ENCODE measurements at places on chromosomes 1 and 21. TPM values are rescaled to one million over a fixed set of nuclear protein-coding genes. Genes with fewer than 3 reads are reported as not detected.

COL6A2 gene
- polyA plus RNA-seq, result 751 TPM

SYT6 gene
- polyA plus RNA-seq, result 3.5 TPM

HHAT gene
- 3.9 TPM for polyA plus RNA-seq

RCSD1 gene
- polyA plus RNA-seq, result 55.2 TPM

DNA sequence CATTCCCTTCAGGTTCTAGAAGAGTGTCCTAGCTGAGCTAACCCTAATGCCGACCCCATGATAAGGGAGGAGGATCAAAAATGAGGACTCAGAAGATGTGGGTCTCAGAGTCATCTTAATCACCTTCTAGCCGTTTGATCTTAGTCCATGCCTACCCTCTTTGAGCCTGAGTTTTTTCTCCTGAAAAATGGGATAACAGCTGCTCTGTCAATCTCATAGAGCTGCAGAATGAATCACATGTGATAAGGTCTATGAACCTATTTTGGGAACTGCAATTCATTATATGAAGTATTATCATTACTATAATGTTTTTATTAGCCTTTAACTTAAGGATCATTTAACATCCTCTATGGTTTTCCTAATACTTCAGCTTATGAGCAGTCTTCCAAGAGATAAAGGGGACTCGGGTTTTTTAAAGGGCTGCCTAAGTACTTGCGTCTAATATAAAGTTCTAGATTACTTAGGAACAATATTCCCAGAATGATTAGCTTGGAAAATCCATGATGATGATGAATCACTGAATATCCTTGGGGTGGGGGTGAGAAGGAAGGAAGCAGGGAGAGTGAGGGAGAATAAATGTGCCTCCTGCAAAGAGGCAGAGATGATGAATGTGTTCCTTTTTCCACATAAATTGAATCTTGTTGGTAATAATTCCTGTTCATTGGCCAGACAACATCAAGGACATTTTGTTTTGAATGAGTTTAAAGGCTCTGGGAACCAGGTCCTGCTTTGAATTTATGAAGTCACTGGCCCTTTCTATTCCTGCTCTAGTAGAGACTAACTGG, 66.8 kb downstream of the COLGALT2 start:
- no peak for DNase-seq

- DNase-seq, result no peak
These were observed 38.8 kb downstream of the WNT4 start for GRCh38 chr1:22104094-22104493.

DNA sequence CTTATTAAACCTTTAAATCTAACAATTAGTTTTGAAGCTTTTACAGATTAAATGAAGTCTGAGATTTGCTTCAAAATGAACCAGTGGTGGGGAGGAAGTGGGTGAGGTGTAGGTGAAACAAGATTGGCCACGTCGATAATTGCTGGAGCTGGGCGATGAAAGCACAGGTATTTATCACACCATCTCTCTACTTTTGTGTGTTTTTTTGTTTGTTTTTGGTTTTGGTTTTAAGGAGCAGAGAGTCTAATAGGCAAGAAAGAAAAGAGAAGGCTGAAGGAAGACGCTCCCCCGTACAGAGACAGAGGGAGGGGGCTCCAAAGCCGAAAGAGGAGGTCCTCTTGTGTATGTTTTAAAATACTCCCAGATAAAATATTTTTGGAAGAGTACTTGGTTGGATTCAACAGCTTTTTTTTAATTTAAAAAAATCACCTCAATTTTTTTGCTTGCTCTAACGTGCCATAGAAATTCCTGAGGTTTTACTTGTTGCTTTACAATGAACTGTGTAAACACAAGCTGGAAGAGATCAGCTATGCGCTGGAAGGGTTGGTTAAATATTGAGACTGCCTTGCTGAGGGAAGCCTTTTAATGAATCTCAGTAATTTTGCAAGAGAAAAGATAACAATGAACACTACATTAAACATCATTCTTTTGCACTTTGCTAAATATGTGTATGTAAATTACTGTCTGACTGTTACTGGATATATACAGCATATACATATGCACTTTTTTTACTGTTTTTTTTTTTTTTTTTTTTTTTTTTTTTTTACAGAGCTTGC, 6.7 kb upstream of the LGALS8 start:
- DNase-seq, result no peak

GRCh38 chr1:17404820-17405219, 32.8 kb downstream of the PADI6 start:
- no peak for DNase-seq

- DNase-seq, result no peak
These were observed 11.7 kb upstream of the MYOCOS start for GRCh38 chr1:171610385-171610784.

DNA sequence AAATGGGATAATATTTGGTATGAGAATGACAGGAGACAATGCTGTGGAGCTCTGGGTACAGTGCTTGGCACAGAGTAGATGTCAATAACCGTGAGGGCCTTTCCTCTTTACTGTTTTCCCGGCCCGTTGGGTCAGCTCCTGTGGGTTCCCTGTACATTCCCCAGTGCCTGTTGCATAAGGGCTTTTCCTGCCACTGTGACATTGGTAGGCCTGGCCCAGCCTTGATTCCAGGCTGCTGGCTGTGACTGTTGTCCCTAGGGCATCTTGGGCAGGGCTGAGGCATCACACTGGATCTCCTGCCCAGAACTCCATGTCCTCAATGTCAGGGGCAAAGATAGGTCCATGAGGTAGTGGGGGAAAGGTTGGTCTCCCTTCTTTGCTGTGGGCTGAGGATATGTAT, 25.8 kb upstream of the MYCL start:
- no peak for DNase-seq

- DNase-seq, result no peak
These were observed 7.7 kb downstream of the PDZK1IP1 start for GRCh38 chr1:47181955-47182675.

DNA sequence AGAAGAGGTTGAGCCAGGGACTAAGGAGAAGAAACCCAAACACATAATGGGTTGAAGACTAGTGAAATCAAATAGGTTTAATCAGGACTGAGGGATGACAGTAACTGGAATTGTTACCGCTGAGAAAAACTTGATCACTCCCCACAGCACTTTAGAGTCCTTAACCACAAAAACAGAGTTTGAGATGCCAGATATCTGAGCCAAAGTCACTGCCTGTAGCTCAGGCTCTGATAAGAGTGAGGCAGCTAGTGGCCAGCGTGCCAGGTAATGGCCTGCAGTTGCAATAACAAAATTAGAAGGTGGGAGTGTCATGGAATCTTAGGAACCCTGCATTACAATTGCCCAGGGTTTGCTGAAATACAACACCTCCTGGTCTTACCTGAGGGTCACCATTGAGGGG, 48.0 kb downstream of the PRKAB2 start:
- DNase-seq, result no peak

GRCh38 chr1:175494950-175495349, 248.4 kb downstream of the TNR start:
- DNase-seq, result no peak

DNA sequence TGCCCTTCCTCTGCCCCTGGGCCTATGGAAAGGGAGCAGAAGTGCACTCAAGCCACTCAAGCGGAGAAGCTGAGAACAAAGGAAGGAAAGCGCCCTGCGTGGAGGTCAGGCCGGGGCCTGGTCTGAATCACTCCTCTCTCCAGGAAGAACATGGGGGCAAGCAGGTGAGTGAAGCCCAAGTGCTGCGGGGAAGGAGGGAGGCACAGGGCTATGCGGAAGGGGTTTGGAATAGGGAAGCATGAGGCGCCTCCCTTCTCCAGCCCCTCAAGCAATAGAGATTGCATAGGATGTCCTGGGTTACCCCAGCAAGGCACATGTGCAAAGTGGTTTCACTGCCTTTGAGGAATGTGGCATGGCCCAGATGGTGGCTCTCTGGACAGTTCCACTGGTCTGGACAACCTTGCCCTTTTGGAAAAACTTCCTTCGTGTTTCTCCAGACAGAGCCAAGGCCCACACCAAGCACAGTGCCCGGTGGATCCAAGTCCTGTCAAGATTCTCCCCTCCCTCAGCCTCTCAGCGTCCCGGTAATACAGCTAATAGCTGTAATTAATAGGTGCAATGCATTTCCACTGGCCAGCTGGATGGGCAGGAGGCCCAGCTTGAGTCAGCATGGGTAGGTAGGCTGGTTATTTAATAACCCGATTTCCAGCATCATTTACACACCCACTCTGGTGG, 13.7 kb downstream of the BLACAT1 start:
- no peak for DNase-seq

- DNase-seq, result no peak
These were observed 51.1 kb downstream of the SLC16A1 start for GRCh38 chr1:112904831-112905261.

DNA sequence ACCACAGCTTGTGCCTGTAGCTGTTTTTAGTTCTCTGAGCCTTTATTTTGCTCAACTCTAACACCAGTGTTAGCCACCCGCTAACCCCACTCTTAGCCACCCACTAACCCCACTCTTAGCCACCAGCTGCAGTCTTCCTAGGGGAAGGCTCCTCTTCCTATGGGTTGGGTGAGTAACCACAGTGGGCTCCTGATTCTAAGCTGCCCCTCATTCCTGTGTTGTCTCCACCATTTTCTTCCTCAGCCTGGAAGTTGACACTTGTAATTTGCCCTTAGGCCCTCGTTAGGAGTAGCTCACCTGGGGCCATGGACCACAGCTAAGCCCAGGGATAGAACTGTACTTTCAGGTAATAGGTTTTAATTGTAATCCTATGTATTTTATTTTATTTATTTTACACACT, 782.9 kb upstream of the TPTE start:
- no peak for DNase-seq

GRCh38 chr1:43296207-43296606, 4.6 kb upstream of the TIE1 start:
- no peak for DNase-seq

DNA sequence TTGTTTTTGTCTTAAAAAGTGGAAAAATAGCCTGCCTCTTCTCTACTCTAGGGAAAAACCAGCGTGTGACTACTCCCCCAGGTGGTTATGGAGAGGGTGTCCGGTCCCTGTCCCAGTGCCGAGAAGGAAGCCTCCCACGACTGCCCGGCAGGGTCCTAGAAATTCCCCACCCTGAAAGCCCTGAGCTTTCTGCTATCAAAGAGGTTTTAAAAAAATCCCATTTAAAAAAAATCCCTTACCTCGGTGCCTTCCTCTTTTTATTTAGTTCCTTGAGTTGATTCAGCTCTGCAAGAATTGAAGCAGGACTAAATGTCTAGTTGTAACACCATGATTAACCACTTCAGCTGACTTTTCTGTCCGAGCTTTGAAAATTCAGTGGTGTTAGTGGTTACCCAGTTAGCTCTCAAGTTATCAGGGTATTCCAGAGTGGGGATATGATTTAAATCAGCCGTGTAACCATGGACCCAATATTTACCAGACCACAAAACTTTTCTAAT, 35.0 kb upstream of the TDRD10 start:
- DNase-seq, result no peak

DNA sequence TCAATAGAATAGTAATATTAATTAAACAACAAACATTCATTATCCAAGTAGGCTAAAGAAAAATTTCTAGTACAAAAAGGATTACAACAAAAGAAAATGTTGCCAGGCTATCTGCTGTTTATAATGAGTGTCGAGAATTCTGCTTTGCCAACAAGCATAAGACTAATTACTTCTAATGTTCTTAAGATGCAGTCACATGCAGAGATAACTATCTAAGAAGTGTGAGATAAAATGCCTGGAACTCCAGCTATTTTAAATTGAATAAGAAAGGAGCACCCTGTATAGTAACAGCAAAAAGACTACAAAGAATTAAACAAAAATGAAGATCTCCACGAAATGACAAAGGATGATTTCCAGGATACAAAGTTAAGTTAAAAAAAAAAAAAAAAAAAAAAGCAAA, 59.9 kb downstream of the APP start:
- no peak for DNase-seq

DNA sequence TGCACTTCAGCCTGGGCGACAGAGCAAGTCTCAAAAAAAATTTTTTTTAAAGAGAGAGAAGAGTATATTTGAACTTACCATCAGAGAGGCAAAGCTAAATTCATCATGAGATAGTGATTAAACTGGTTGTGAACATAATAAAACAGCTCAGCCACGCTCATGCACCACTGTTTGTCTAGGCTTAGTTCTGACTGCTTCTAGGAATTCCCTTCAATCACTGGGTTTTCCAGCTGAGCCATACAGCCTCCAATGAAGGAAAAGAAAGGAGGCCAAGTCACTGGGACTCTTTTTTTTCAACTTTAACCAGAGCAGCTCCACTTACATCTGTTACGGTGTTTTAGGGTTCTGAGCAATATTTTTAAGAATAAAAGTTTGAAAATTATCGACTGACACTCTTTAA, 50.4 kb upstream of the HNRNPU start:
- DNase-seq, result no peak

DNA sequence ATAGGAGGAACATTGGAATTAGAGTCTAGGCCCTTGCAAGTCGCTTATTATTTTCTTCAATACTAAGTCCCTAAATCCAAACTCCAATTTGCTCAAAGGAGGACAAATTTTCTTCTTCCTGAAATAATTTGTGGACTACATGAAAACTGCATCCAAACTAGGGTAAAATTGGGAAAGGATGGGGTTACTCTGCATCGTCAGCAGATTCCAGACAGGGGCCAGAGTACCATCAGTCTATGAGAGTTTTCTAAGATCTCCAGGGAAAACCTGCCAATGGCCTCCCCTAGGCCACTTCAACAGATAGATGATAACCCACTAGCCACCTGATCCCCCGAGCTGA, 508 bp downstream of the HEYL start:
- no peak for DNase-seq

DNA sequence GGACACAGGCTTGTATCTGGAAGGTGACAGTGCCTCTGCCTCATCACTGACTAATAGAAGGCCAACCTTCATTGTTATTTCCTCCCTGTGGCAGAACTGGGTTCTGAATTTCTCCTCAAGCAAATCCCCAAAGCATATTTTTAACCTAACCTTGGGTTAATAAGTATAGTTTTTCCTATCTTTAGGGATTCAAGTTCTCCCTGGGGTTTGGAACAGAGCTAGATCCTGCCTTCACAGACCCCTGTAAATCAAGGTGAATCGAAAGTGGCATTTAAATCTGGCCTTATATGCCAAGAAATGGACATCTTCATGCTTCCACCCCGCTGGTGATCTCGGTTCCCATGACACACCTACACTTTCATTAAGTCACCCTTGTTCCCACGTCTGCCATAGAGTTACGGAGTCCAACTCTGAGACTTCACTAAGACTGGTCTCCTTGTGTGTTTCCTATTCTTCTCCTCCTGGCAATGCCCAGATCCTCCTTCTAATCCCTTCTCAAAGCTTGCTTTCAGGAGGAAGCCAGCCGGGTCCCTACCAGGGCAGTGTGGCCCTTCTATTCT, 4.3 kb upstream of the CHI3L2 start:
- no peak for DNase-seq

- DNase-seq, result no peak
These were observed 65.7 kb downstream of the PLA2G4A start for GRCh38 chr1:186894415-186894814.

GRCh38 chr1:55658917-55659316, 443.8 kb upstream of the USP24 start:
- DNase-seq, result no peak

DNA sequence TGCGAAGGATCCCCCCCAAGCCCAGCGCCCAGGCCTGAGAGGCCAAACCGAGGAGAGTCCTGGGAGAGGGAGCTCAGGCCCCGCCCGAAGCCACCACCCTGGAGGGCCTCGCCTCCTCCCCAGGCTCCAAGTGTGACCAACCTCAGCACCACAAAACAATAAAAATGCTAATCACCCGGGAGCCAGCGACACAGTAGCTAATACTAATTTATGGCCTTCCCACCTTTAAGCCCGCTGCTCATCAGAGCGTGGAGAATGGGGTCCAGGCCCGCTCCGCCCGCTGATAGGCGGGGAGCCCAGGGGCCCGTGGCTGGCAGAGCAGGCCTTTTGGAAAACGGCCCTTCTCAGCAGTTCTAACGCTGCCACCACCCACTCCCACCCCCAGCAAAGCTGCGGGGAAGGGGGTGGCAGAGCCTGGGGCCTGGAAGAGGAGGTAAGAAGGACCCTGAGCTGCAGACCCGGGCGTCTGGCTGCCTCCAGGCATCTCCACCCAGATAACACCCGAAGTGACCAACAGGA, 20.4 kb upstream of the TAS1R2 start:
- DNase-seq, result no peak

Data from muscle of arm (tissue), 14 donors.